ENCODE measurements at places on chromosomes 4 and X. TPM values are rescaled to one million over a fixed set of nuclear protein-coding genes. Genes with fewer than 3 reads are reported as not detected.

Gene TAF7L
- total RNA-seq = under 0.01 TPM

Gene VBP1
- total RNA-seq = 84.6 TPM

Gene ARAP2
- total RNA-seq = 55.1 TPM

Gene NCAPG
- 5.9 TPM for total RNA-seq

Gene GJB1
- total RNA-seq = under 0.01 TPM

Gene PRIMPOL
- 27.0 TPM for total RNA-seq

Gene EPHA5
- total RNA-seq = 128 TPM

Gene SCML2
- 9.1 TPM for total RNA-seq

Gene FAM114A1
- total RNA-seq = 8.4 TPM
